ENCODE measurements at places on chromosomes 4 and X.

- DNase-seq = no peak
Observed at GRCh38 chr4:19650903-19651864, 600.5 kb upstream of the SLIT2 start.

DNA sequence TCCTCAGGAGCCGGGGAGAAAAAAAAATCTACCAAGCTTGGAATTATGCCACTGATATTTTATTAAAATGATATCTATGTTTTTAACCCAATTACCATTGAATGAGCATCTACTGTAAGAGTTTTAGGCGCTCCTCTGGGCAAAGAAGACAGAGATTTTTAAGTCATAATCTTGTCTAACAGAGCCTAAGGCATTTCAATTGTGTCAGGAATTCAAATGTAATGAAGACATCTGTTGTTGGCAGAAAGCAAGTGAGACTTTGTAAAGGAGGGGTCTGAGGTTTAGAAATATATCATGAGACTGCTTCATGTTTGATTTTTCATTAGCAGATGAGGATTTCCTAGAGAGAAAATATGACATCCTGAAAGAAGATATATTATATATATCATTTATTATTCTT, 1158.1 kb downstream of the FSTL5 start:
- DNase-seq = no peak

- DNase-seq = no peak
Observed at GRCh38 chr4:107559653-107560052, 160.4 kb downstream of the PAPSS1 start.

DNA sequence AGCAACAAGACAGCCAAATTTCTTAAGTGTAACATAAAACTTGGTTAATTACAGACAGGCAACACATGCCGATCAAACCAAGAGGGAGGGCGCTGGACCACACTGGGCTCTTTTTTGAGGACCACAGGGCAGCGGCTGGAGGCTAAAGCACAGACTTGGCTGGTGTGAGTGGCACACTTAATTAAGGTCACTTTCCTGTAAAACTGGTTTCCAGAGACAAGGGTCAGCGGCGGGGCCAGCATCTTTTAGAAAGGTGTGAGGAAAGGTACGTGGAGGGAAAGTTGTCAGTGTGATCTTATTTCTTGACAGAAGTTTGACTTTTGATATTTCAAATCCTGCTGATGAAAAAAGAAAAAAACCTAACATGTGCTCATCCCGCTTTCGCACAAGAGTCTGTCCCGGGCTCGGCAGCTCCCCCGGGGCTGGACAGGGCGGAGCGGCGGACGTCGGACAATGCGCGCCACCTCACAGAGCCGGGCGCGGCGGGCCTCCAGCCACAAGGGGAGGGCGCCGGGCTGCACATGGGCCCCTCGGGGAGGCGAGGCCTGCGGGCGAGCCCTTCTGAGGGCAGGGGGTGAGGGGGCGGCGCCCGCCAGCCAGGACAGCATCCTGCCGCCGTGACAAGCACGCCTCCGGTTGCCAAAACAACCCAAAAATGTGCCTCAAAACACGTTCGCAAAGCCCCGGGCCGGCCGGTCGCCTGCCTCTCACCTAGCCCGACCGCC, 660 bp upstream of the HSPA4L start:
- no peak for DNase-seq

- DNase-seq = no peak
Observed at GRCh38 chrX:34521563-34521962, 135.5 kb downstream of the TMEM47 start.

DNA sequence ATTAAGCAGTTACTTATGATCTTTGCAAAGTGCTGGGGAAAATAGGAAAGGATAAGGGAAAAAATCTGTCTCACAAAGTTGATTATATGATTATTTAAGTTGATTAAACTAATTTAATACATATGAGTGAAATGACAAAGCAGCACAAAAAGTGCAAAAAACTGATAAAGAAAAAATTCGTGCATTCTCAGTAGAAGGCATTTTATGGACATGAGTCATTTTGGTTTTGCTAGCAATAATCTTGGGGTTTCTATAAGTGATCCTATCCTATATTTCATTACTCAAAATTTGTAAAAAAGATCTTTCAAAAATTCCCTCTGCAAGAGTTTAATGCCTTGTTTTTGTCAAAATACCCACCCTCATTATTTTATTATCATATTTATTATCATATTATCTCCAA, 224.2 kb upstream of the ANXA10 start:
- no peak for DNase-seq

DNA sequence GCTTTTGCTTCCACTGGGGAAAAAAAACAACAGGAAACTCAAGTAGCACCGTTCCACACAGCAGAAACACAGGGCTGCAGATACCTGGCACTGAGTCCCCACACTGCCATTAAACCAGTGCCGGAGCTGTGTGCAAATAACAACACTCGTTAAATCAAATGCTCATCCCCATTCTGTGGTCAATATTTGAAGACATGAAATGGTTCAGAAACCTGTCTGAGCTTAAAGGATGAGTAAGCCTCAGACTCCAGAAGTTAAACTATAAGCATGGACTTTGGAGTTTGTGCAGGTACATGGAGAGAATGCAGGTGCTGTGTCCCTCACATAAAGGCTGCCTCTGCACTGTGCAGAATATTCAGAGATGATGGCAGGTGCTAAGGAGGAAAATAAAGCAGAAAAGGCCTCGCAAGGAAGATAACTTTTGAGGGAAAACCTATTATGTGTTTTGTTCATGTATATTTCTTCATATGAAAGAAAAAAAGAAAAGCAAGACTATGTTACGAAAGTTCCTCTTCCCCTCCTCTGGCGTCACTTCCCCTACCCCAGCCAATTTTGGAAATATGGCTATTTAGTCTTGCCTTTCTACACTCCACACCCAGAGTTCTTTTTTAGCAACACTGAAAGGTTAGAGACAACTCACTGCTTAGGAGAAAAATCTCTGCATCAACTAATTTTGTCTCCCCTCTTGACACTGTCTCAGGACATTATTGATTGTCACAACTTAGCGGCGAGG, 4.6 kb downstream of the MPP1 start:
- DNase-seq = no peak

- DNase-seq = no peak
Observed at GRCh38 chr4:72006586-72006985, 25.2 kb upstream of the NPFFR2 start.

- no peak for DNase-seq
Observed at GRCh38 chrX:20523626-20524312, 257.1 kb upstream of the RPS6KA3 start.

GRCh38 chrX:15349046-15349445, 13.7 kb upstream of the PIGA start:
- no peak for DNase-seq

- no peak for DNase-seq
Observed at GRCh38 chrX:21412883-21413282, 38.7 kb downstream of the CNKSR2 start.

- no peak for DNase-seq
Observed at GRCh38 chr4:1031956-1032795, 20.8 kb downstream of the FGFRL1 start.

GRCh38 chrX:37420185-37420584, 71.0 kb downstream of the PRRG1 start:
- DNase-seq = no peak

DNA sequence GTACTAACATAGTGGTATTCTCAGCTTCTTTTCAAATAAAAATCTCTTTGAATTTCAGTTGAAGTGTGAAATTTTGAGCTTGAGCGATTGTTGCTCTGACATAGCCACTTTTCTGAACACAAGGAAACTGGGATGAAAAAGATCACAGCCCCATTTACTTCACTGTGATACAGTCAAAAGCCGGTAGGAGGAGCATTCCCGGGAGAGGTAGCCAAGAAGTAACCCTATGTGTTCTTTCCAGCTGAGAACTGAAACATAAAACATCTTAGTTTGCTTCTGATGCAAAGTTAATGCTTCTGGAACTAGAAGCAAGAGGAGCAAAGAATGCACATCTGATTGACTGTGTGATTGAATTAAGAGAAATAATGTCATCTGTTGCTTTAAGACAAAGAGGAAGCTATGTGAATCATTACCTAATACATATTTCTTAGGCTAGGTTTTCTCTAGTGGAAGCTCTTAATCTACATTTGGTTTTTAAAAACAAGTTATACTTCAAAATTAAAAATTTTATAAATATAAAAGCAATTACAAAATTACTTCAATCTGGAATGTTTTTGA, 88.3 kb upstream of the UNC5C start:
- DNase-seq = no peak

DNA sequence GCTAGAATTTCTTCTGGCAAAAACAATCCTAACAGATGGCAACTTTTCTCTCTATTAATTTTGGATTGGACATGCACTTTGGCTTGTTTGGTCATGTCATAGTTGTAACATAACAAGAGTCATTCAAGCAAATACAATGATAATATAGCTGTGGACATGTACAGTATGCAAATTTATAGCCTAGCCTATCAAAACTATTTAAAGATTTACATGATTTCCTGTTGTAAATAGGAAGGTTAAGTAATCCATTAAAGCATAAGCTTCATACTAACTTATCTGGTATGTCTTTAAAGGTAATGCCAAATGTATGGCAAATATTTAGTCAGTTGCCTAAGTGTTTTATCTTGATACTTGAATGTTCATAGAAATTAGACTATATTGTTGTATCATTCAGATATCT, 45.3 kb downstream of the RPA4 start:
- no peak for DNase-seq

DNA sequence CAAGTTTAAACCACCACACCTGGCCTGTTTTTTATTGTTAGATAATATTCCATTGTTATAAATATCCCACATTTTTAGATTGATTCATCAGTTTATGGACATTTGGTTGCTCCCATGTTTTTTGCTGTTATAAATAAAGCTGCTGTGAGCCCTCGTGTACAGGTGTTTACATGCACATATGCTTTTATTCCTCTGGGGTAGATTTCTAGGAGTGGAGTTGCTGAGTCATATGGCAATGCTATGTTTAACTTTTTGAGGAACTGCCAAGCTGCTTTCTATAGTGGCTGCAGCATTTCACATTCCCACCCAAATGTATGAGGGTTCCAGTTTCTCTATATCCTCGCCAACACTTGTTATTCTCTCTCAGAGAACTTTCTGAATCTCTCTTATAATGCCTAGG, 90.5 kb downstream of the TBL1X start:
- DNase-seq = no peak

DNA sequence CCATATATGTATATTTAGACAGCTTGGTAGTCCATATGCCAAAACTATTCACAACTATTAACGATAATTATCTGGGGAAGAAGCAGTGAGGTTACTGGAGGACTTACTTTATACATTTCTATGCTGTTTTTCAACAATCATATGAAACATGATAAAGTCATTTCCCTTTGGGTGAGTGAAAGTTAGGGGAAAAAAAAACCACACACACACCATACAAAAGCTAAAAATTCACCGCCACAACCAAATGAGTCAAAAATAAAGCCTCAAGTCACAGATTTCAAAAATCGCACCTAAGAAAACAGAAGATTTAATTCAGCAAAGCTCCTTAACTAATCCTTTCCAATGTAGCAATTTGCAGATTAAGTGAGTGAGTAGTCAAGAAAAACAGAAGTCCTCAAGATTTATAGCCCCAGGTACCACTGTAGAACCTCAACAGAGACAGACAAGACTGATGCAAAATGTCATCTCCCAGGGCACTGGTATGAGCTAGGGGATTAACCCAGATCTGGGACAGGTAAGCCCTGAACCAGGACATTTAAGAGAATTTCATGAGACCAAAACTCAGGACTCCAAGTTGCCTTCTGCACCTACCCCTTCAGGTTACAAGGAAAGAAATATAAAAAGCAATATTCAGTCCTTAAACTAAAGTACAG, 35.1 kb downstream of the SYTL4 start:
- DNase-seq = no peak

DNA sequence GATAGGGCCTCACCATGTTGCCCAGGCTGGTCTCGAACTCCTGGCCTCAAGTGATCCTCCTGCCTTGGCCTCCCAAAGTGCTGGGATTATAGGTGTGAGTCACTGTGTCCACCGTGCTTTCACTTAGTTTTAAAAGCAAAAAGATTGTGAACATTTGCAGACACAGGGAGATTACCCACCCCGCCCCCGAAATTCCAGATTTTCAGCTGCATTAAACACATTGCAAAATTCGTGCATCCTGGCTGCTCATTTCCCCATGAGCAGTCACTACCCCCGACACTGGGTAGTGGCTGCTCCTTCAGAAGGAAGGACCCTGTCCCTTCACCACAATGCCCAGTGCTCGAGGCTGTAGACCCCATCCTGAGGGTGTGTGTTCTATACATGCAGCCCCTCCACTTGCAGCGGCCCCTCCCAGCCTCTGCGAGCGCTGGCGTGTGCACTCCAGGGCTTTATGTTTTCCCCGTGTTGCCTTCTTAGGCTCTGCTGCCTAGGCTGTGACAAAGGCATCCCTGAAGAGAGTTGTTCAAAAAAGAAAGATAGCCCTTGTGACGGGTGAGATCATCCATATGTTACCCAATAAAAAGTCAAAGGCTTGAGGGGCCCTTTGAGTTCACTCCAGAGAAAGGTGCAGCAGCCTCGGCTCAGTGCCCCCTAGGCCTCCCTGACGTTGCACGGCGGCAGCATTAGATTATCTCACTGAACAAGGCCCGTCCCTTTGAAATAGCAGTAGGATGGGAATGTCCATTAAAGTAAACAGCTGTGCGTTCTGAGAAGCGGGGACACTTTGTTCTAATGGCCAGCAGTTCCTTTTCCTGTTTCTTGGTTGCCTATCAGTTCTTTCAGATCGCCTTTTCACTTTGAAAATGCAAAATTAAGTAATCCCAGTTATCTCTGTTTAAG, 71.6 kb downstream of the SHROOM2 start:
- no peak for DNase-seq

DNA sequence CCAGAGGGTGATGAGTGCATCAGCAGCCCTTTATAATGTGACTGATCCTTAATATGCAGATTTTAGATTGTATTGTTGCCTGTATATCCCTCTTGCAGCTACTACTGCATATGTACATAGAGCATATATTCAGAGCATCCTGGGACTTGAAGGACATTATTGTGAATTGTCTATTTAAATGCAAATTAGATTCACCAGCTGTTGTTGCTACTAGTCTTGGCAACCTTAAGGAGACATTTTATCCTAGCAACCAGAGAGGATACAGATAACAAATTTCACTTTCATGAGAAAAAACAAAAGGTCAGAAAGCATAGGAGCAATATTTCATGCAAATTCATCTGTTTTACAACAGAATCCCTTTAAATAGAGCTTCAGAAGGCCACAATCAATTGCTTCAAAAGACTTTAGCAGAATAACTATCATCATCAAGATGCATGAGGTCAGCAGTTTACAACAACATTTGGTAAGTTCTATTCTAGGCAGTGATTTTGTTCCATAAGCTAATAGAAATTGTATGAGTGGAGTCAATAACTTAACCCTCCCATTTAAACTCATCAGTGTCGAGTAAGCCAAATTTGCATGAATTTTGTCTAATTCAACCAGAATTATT, 148.6 kb downstream of the GC start:
- DNase-seq = no peak

- no peak for DNase-seq
Observed at GRCh38 chr4:55762819-55763218, 56.8 kb upstream of the EXOC1L start.

DNA sequence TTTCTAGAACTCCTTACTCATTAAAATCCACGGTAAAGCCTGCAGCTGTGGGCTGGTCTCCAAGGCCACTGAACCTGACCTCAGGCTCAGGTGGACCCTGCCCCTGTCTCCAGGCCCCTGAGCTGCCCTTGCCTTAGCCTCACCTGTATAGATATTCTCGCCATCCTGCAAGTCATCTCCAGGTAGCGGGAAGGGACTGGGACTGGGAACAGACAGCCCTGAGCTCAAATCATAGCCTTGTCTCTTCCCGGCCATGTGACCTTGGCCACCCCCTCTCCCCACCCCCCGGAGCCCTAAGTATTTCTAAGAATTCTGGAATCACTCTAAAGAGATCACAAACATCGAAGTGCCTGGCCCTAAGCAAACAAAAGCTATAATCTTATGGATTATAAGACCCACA, 17.7 kb downstream of the ABLIM2 start:
- no peak for DNase-seq
